ENCODE measurements at places on chromosomes 6 and 20. TPM values are rescaled to one million over a fixed set of nuclear protein-coding genes. Genes with fewer than 3 reads are reported as not detected.

The OXT gene
- 0.55 TPM for total RNA-seq

The TFAP2C gene
- 4.1 TPM for total RNA-seq

The CCN6 gene
- total RNA-seq: not detected

The PAX1 gene
- total RNA-seq: not detected

The LAMP5 gene
- 0.47 TPM for total RNA-seq

The NKAIN2 gene
- not detected for total RNA-seq
